Activated CD4-positive, alpha-beta memory T cell treated with anti-CD3 and anti-CD28 coated beads for 36 hours (primary cell): ENCODE measurements at places on chromosomes 13 and 19. TPM values are rescaled to one million over a fixed set of nuclear protein-coding genes. Genes with fewer than 3 reads are reported as not detected.

DNA sequence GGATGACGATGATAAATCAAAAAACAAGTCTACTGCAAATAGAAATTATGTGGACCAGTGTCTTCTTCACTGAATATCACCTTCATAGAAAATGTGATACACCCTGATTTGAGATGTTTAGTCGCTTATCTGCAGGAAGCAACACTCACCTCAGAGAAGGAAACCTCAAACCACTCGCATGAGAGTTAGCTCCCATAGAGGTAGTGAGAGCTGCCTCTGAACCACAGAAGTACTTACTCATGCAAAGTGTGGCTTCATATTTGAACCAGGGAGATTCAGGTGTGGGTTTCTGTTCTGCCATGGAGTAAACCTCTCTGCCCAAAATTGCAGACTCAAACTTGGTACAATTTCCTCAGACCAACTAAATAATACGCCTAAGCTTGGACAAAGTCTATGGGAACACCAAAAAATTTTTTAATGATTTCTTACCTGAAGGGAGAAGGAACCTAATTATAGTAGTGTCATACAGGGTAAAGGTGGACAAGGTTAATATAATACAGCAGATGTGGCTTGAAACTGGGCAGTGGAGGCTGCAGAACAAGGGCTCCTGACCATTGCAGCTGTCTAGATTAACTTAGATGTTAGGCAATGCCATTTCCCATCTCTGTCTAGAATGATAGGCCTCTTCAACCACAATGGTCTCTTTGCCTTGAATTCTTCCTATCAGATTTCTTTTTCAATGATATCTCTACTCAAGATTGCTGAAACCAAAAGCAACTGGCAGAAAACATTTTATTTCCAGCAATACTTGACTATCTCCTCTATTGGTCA, 29.6 kb upstream of the RCBTB2 start:
- peak overlapping the region; percentile 58 for H3K27ac ChIP-seq
- peak; percentile 79 for DNase-seq
- H3K27me3 ChIP-seq, result peaks cover 52% of the 10 kb centered on the region
- peak overlapping the region; percentile 31 for H3K4me3 ChIP-seq
- peaks cover 3% of the 10 kb centered on the region for H3K36me3 ChIP-seq
- peaks cover 43% of the 10 kb centered on the region for H3K4me1 ChIP-seq

DNA sequence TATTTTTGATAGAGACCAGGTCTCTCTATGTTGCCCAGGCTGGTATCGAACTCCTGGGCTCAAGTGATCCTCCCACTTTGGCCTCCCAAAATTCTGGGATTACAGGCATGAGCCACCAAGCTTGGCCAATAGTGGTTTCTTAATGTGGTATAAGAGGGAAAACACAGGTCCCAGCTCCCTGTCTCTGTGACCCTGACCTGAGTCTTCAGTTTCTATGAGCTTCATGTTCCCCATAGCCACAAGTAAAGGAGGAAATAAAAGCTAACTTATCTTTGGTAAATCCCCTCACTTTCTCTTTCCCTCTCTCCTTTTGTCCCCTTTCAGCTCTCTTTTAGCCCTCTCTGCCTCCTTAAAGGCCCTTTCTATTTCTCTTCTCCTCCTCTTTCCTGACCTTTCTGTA, 50.3 kb downstream of the ABCC4 start:
- H3K4me1 ChIP-seq, result peaks cover 2% of the 10 kb centered on the region
- H3K27me3 ChIP-seq, result no peaks in the 10 kb centered on the region
- no peak overlapping the region for H3K4me3 ChIP-seq
- H3K27ac ChIP-seq, result no peak overlapping the region
- peaks cover 12% of the 10 kb centered on the region for H3K36me3 ChIP-seq
- DNase-seq, result no peak

ATF5 gene
- 25.8 TPM for total RNA-seq

GRCh38 chr19:5326986-5327623, 13.5 kb downstream of the PTPRS start:
- no peaks in the 10 kb centered on the region for H3K4me1 ChIP-seq
- no peak overlapping the region for H3K27ac ChIP-seq
- no peaks in the 10 kb centered on the region for H3K36me3 ChIP-seq
- H3K27me3 ChIP-seq, result peaks cover 23% of the 10 kb centered on the region

GRCh38 chr19:5935473-5936291, 21.6 kb downstream of the CAPS start:
- DNase-seq, result no peak
- no peak overlapping the region for H3K27ac ChIP-seq
- peaks cover 26% of the 10 kb centered on the region for H3K36me3 ChIP-seq
- H3K4me1 ChIP-seq, result no peaks in the 10 kb centered on the region

DNA sequence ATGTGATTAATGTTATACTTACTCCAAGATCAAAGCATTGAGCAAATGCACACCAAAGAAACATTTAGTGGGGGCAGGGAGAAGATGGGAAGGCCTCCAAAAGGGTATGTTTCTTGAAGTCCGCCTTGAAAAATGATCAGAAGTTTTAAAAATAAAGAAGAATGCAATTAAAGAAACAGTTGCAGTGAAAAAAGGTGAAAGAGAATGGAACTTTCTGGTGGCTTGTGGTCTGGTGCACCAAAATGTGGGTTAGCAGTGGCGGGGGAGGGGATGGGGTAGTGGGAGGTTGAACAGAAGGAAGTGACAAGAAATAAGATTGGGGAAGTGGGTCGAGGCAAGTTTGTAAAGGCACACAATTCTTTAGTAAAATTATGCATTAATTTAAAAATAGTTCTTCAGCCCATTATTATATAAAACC, 2.5 kb downstream of the LCP1 start:
- H3K4me3 ChIP-seq, result peak overlapping the region; percentile 97
- no peaks in the 10 kb centered on the region for H3K27me3 ChIP-seq
- peaks cover 61% of the 10 kb centered on the region for H3K4me1 ChIP-seq
- DNase-seq, result peak; percentile 89
- H3K36me3 ChIP-seq, result peaks cover 56% of the 10 kb centered on the region
- H3K27ac ChIP-seq, result peak overlapping the region; percentile 96
